Effector memory CD4-positive, alpha-beta T cell (primary cell): ENCODE measurements at places on chromosomes 5 and 9.

DNA sequence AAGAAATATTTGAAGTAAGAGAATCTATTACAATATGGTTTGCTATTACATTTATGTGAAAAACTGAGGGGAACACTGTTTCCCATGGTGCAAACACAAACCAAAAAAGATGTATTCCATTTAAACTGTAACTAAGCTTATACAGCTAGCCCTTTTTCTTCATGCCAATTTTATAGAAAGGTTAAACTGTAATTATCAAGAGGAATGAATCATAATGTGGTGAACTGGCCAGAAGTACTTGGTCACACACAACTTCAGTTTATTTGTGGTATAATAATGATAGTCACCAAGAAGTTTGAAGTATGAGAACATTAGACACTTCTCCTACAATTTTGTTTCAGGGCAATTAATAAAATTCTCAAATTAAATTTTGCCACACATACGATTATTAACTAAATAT, 177.9 kb downstream of the XRCC4 start:
- no peak for DNase-seq

GRCh38 chr5:73186976-73187375, 14.0 kb downstream of the TMEM174 start:
- no peak for DNase-seq

GRCh38 chr5:157993201-157993600, 134.3 kb upstream of the CLINT1 start:
- DNase-seq = no peak

GRCh38 chr9:136791516-136792276, 552 bp downstream of the TMEM141 start:
- DNase-seq = peak; percentile 58

DNA sequence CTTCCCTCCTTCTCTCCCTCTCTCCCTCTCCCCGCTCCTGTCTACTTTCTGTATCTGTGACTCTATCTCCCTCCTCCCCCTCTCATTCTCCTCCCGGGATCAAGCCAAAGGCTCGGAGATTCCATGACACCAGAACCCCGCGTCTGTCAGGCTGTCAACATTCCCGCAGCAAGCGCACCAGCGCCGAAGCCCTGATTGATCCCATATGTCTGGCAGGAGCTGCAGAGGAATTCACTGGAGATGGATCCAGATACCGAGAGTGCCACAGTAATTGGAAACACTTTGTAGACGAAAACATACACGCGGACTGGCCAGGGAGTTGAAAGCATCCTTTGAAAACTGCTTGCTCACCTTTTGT, 300 bp upstream of the SVEP1 start:
- no peak for DNase-seq

DNA sequence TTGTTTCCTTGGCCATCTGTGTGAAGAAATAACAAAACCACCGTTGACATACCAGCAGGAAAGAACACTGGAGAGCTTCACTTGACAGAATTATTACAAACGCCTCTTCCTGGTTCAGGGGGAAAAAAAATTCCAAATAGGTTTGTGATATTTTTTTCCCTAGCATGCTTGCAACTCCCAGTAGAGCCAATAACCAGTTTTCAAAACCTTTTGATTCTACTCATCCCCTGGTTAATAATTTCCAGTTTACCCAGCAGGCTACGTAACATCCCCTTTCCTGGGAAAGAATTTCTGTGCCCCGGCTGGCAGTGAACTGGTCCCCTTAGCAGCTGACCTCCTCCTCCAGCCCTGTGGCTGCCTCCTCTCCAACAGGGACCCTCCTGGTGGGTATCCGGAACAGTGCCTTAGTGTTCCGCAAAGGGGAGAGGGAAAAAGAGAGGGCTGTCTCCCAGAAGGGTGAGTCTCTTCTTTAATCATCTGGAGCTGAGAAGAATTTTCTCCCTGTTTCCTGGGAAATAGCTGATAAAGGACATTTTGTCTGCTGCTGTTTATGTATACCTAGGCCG, 72.8 kb upstream of the BOD1 start:
- DNase-seq = no peak

GRCh38 chr9:111438541-111439235, 45.5 kb downstream of the ECPAS start:
- no peak for DNase-seq

DNA sequence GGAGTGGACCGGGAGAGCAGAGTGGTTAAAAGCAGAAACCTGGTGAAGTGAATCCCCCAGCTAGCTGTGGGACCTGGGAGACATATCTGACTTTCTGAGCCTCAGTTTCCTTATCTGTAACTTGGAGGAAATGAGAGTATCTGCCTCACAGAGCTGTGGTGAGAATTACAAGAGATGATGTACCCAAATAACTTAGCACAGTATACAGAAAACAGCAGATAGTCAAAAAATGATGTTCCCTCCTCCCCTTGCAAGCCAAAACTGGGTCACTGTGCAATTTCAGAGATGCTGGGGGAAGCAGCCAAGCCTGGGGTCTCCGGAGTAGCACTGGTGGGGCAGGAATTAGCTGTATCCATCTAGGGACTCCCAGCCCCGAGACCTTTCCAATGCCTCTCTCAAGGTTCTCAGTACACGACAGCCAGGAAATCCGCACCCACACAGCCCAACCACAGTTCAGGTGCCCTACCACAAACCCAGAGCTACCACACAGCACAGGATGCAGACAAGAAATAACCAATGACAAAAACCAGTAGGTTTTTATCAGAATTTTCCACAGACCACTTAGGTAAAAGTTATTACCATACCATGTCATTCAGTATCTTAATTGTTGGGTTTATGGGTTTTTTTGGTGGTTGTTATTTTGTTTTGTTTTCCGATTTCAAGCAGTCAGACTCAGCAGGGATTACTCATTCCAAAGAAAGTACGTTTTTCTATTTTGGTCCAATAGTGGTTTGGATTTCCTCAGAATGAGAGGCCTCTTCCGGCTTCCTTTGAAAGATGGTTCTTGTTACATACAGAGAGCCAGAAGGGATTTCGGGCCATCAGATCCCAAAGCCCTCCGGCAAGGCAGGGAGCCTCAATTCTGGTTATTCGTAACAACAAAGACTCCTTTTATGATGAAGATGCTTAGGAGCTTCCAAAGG, 4.9 kb upstream of the HRH2 start:
- peak; percentile 65 for DNase-seq

- no peak for DNase-seq
These were observed 161.8 kb upstream of the IRX2 start for GRCh38 chr5:2913281-2913680.

GRCh38 chr9:13845460-13845859, 468.5 kb downstream of the NFIB start:
- no peak for DNase-seq

GRCh38 chr9:22683700-22684075, 237.1 kb downstream of the DMRTA1 start:
- DNase-seq = no peak
